ENCODE measurements at places on chromosomes 7 and 10.
A peak's percentile ranks its signal among the peaks of the same experiment; 100 is the strongest.

DNA sequence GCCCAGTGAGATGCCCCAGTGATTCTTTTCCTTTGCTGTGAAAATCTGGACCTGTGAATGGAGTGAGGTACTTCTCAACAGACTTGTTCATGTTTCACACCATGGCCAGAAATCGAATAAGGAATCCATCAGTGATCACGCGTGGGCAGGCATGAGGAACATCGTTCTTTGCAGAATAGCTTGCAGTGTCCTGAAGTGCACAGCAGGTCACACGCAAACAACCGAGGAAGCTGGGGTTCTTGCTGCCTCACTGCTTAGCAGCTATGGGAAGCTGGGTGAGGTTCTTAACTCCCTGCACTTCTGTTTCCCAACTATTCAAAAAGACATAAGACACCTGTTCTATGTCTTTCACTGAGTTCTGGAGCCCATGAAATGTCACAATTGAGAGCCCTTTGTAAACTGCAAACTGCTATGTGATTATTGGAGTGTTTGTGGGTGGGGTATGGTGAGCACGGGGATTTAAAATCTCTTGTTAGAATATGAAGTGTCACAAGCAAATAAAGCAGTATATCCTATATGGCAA is 253.4 kb downstream of the KIAA1217 start:
- DNase-seq, result no peak

GRCh38 chr10:116960066-116960776 is 44.8 kb downstream of the SHTN1 start:
- DNase-seq, result peak; percentile 81

GRCh38 chr10:34589275-34589674 is 225.8 kb downstream of the PARD3 start:
- DNase-seq, result no peak

DNA sequence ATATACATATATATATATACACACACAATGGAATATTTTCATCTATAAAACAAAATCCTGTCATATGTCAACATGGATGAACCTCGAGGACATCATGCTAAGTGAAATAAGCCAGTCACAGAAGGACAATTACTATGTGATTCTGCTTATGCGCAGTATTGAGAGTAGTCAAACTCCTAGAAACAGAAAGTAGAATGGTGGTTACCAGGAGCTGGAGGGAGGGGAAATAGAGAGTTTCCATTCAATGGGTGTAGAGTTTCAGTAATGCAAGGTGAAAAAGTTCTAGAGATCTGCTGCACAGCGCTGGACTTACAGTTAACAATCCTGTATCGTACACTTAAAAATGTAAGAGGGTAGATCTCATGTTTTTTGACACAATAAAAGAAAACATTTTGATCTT is 181.9 kb downstream of the CDCA7L start:
- DNase-seq, result no peak

GRCh38 chr7:159145490-159145855 is 806 bp upstream of the VIPR2 start:
- DNase-seq, result no peak

Measured in inflammatory macrophage (primary cell).